ENCODE measurements at places on chromosomes 7 and 10.

DNA sequence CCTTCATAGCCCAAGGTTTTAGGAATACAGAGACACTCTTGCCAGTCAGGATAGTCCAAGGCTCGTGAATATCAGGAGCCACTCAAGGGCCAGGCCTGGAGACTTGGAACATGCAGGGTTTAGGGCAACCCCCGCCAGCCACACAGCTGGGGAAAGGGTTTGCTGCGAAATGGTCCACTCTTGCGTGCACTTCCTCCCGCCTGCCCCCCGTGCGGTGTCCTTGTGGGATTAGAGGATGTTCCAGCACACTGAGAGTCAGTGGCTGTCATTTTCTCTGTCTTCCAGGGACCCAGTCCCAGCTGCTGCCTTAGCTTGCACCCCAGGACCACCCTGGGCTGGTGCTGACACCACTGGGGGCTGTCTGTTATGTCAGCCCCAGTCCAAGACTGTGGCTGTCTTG, 38.5 kb downstream of the POR start:
- DNase-seq: no peak

- DNase-seq: no peak
Measured at GRCh38 chr10:31315453-31315852, 3.6 kb upstream of the ZEB1 start.

- no peak for DNase-seq
Measured at GRCh38 chr10:100901051-100901450, 11.7 kb upstream of the SLF2 start.

GRCh38 chr10:102393411-102394078, 2.0 kb upstream of the NFKB2 start:
- DNase-seq: no peak

DNA sequence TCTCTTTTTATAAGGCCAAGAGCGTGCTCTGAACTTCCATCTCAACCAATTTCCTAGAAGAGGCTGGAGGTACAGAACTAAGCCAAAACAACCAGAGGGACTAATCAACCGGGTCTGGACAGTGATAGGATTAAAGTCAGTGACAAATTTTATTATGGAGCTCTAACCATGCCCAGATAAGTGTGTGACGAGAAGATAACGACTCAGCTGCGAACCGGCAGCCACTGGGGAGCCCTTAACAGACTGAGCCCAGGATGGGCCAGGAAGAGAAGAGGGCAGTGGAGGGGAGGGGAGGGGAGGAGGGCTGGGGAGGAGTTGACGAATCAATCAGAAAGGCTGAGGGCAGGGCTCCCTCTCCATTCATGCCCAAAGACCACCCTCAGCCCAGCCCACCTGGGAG, 119.9 kb downstream of the PLXNA4 start:
- DNase-seq: no peak

- no peak for DNase-seq
Measured at GRCh38 chr10:34907743-34908430, 92.8 kb upstream of the PARD3 start.
